HFF-Myc (cell line): ENCODE measurements at places on chromosomes 16 and 17.

GRCh38 chr17:17445925-17446665 lies 30.7 kb upstream of the MED9 start:
- peak; percentile 87 for DNase-seq

- DNase-seq: no peak
These were observed 40.9 kb downstream of the SLFN5 start for GRCh38 chr17:35283767-35284166.

DNA sequence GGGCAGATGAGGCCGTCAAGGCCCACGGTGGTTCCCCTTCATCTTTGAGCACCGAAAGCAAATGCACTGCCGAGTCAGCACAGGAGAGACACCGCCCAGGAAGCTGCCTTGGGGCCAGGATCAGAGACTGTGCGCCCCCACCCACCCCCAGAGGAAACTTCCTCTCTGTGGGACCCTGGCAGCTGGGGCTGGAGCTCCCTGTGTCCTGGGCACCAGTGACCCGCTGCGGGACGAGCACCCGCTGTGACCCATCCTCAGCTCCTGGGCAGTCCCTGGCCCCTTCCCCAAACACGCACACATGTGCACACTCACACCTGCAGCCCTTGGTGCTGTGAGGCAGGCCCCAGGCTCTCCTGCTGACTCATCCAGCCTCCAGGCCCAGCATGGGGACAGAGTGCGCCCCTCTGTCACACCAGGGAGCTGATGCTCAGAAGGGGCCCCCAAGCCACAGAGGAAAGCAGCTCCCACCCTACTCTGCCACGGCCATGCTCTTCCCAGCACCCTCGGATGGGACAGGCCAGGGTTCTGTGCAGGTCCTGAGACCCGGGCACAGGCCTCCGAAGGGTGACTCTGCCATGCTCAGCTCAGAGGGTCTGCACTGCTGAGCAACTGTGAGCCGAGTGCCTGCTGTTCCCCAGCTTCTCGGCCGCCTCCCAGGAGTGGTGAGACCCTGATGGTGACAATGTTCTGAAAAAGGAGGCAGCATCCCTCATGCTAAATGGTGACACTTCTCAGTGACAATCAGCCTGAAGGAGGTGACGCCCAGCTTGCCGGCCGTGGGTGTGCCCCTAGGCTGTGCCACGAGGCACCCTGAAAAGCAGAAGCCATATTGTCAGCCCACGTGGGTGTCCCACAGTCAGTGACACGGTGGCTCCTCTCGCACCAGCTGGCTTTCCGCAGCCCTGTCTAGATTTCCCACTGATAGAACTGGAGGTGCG lies 3.6 kb downstream of the PIEZO1 start:
- DNase-seq: no peak

GRCh38 chr16:89116341-89117226 lies 22.9 kb downstream of the ACSF3 start:
- no peak for DNase-seq

DNA sequence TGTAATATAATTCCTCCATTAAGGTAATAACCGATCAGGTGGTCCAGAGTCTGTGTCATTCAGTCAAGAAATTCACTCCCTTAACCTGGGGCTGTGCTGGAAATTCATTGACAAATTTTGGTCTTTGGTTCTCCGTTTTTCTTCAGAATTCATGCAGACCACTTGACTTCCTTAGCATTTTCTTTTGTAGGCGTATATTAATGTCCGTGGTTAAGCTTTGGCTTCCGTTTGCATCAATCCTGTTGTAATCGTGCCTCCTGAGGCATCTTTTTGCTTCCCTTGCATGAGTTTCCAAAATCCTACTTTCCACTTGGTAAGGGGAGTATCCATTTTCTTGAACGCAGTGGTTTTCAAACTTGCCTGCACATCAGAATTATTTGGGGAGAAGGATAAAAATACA lies 9.0 kb downstream of the LRRC37B start:
- no peak for DNase-seq

- peak; percentile 87 for DNase-seq
These were observed 1.2 kb downstream of the DUSP14 start for GRCh38 chr17:37490638-37491614.

- DNase-seq: peak; percentile 61
These were observed 186.4 kb upstream of the CHMP6 start for GRCh38 chr17:80805032-80805751.

DNA sequence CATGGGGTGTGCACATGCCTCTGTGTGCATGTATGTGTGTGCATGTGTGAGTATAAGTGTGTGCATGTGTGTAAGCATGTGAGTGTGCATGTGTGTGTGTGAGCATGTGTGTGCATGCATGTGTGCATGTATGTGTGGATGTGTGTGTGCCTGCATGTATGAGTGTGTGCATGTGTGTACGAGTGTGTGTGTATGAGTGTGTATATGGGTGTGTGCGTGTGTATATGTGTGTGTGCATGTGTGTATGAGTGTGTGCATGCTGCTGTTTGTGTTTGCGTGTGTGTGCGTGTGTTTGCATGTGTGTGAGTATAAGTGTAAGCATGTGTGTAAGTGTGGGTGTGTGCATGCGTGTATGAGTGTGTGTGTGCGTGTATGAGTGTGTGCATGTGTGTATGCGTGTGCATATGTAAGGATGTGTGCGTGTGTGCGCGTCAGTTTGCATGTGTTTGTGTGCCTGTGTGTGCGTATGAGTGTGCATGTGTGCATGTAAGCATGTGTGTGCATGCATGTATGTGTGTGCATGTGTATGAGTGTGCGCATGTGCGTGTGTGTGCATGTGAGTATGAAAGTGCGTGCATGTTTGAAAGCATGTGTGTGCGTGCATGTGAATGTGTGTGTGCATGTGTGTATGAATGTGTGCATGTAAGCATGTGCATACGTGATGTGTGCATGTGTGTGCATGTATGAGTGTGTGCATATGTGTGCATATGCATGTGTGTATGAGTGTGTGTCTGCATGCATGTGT lies 8.6 kb downstream of the TPSD1 start:
- DNase-seq: no peak

- DNase-seq: no peak
These were observed 380.3 kb downstream of the SEC14L1 start for GRCh38 chr17:77521076-77521475.

DNA sequence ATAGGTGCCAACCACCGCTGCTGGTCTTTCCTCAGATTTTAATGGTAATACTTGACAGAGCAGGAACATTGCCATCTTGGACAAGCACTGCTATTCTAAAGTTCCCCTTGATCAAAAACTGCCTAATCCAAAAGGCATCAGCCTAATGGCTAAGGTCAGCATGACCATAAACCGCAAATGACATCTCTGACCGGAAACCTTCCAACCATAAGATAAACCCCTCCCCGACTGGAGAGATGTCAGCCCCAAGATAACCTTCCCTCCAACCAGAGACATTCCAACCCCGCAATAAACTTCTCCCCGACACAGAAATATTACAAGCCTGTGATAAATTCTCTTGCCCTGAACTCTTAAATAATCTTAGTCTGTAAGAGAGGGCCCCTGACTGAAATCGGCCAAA lies 7.4 kb upstream of the DHX40 start:
- DNase-seq: no peak

- no peak for DNase-seq
These were observed 8.4 kb upstream of the TRPV2 start for GRCh38 chr17:16406742-16407674.

- no peak for DNase-seq
These were observed 188.2 kb downstream of the SPECC1 start for GRCh38 chr17:20197272-20197926.

DNA sequence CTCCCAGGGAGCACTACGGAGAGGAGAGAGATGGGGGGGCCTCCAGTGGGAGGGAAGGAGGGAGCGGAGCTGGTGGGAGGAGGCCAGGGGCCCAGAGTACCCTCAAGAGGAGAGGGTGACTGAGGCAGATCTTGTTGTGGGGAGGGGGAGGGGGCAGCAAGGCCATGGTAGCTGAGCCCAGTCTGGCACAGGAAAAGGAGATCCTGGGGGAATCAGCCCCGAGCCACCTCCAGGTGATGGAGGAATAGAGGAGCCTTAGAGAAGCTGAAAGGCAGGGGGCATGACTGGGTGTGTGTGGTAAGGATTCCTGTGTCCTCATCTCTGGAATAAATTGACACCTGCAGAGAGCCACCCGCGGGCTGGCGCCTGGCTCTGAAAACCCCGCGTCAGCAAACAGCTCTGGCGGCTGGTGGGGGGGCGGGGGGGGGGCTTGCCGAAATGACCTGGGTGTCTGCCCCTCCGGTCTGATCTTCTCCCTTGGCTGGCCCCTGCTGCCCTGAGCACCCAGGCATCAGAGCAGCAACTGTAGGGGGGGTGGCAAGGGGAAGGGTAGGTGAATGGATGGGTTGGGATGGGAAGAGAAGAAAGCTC lies 1.3 kb upstream of the NLGN2 start:
- no peak for DNase-seq

GRCh38 chr16:50742576-50743200 lies 802 bp downstream of the CYLD start:
- DNase-seq: no peak

GRCh38 chr16:2904922-2905240 lies 6.8 kb upstream of the FLYWCH1 start:
- no peak for DNase-seq

GRCh38 chr17:62781356-62781755 lies 26.8 kb downstream of the MARCHF10 start:
- DNase-seq: no peak

DNA sequence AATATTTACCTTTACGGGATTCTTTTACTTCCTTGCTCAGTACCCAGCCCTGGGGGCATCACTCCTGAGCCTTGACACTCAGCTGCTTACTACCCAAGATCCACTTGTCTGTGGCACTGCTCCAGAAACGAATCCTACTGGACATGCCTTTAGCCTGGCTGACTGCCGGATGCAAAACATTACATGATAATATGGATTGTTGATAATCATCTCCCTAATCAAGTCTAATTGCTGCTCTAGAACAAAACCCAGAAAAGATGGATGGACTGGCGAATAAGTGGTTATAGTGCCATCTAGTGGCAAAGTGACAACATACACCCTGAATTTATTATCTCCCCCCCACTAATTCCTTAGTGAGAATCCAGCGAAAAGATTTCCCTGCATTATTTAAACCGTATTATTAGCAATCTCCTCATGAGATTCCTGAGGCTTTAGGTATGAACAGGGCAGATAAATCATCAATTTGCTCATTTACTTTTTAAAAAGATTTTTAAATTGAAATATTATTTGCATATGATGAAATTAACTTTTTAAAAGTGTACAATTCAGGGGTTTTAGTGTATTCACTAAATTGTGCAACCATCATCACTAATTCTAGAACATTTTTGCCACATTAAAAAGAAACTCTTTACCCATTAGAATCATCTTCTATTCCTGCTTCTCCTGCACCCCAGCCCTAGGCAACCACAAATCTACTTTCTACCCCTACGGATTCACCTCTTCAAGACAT lies 61.6 kb downstream of the RGS9 start:
- DNase-seq: no peak

DNA sequence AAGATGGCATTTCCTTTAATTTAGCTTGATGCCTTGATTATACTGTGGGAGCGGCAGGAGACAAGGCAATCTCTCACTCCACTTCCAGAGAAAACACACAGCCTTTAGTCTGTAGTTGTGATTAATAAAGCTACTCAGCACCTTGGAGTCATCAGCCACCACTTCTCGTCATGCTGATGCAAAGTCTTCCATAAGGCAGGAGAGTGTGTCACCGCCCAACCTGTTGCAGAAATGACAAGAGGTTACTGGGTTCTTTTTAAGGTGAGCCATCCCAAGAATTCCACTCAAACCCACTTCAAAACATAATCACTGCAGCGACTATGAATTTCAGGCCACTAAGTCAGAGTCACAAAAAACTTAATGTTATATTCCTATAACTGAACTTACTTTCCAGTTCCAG lies 223.9 kb upstream of the TOX3 start:
- DNase-seq: no peak

DNA sequence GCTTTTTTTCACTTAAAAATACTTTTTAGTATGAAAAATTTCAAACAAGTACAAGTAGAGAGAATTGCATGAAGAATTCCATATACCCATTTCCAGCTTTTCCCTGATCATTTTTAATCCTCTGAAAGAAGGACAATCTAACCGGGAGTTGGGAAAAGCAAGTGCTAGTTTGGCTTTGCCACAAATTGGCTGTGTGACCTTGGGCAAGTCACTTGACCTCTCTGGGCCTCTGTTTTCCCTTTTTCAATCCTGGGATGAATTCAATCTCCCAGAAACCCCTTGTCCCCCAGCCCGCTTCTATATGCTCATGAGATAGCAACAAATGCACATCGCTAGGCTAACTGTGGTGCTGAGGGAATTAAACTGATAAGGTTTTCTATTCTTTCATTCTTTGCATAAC lies 49.4 kb downstream of the ASIC2 start:
- no peak for DNase-seq

DNA sequence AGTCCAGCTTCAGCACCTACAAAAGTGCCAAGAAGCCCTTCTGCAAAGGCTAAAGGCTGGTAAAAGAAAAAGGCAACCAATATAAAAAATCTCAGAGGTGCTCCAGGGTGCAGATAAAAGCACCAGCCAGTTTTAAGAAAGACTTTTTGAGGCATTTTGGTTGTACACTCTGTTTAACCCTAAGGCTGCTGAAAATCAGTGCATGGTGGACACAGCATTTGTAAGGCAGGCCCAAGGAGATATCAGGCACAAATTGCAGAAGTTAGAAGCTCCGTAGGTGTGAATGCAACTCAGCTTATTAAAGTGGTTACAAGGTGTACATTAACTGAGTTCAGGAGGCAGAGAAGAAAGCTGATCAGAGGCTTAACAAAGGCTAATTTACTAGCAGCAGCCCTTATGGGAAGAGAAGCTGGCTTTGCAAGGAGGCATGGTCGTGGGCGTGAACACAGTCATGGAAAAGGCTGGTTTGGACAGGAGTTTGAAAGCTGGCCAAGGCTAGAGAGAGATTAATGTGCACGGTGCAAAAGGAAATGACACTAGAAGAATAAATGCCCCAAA lies 21.1 kb downstream of the ACSM1 start:
- no peak for DNase-seq

DNA sequence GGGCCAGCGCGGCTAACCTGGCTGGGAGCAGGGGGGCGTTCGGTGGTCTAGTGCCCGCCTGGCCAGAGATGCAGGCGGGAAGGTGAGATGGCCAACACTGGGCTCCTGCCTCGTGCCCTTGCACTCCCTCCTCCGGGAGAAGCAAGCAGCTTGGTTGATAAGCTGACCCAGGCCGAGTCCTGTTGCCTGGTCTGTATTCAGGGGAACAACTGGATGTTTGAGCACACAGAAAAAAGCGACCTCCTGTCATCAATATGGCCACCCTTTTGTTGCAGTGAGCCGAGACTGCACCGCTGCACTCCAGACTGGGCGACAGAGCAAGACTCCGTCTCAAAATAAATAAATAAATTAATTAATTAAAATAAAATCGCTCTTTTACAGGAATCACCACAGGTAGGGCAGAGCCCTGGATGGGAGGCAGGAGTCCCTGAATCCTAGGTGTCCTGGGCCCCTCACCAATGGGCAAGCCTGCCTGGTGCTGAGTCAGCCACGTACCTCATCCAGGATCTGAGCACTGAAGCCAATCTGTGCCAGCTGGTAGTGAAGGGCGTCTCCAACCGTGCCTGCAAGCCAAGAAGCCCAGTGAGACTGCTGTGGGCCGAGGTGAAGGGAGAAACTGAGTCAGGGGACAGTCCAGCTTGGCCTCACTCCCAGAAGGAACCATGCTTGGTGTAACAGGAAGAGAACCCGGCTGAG lies 31.8 kb downstream of the HASPIN start:
- no peak for DNase-seq
